ENCODE measurements at places on chromosomes 12 and 14.
A peak's percentile ranks its signal among the peaks of the same experiment; 100 is the strongest.

GRCh38 chr14:99327050-99327449 is 55.1 kb upstream of the BCL11B start:
- no peak for DNase-seq

DNA sequence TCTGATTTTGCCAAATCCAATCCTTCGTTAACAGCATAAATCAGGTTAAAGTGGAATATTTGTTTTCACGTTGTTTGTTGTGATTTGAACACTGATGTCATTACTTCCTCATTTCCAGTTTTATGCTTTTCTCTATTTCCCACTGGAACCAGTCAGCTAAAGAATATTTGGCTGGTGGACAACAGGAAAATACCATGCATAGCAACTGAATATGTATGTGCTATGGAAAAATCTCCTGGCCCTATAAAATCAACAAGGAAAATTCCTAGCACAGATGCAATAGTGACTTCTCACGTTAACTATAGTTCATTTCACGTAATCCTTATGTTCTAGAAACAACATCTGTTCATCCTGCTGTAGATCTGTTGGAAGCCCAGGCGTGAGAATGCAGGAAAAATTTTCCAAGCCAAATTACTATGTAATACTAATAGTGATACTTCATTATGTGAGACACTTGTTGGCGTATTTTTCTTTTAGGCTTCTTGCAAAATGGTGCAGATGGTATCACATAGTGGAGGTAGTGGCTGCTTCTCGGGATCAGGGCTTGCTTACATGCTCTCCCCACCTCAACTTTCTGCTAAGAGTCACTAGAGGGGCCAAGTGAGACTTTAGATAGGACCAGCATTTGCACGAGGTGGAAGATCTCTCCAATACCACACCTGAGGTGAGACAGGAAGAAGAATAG is 86.3 kb upstream of the USP44 start:
- DNase-seq = no peak

- peak; percentile 83 for DNase-seq
Measured at GRCh38 chr12:4034921-4035320, 161.7 kb upstream of the PARP11 start.

DNA sequence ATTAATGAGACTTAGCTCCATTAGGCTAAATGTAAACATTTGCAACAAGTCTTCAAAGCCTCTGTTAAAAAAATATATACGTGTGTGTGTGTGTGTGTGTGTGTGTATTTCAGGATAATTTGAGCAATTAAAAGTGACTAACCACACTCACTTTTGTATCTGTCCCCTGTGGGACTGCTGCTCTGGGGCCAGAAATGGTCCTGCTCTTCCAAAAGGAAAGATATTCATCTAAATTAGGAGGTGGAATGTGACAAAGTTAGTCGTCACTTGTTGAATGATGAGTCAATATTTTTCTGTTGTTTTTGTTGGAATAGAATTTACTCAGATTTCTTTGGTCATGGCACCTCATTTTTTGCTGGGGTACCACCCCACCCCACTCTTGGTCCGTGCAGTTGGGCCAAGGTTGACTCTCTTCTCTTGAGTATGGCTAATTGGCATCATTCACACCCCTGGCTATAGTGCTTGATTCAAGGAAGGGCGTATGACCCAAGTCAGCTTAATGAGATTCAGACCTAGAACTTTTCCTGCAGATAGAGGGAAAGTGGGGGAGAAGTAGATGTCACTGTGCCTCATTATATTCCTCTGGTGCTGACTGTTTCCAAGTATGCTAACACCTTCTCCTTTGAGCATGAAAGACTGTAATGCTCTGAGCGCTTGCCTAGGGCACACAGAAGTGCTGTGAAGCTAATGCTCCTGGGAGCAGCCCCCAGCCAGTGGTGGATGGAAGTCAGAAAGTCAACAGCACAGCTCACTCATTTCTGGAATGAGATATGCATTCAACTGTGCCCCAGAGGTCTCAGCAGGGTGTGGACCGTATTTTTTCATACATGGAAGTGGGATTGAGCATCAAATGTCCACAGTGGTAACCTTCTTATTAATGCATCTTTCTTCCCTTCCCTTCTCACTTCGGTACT is 577.0 kb upstream of the TBX3 start:
- no peak for DNase-seq

- DNase-seq = no peak
Measured at GRCh38 chr12:77678621-77679020, 152.1 kb upstream of the NAV3 start.

DNA sequence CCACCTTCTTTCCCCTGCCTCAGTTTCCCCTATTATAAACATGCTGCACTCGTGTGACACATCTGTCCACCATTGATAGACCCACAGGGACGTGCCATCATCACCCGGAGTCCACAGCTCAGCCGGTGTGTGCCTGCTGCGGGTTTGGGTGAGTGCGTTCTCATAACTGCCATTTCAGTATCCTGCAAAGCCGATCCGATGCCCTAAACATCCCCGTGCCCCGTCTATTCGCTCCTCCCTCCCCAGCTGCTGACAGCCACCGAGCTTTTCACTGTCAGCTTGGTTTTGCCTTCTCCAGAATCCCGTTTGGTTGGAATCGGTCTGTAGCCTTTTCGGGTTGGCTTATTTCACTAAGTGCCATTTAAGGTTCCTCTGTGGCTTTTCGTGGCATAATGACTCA is 3.9 kb downstream of the LRCOL1 start:
- no peak for DNase-seq

- peak; percentile 27 for DNase-seq
Measured at GRCh38 chr12:89988188-89988915, 279.7 kb upstream of the ATP2B1 start.

All from renal pelvis (tissue), 12 donors.